ENCODE measurements at places on chromosomes 5 and 9. TPM values are rescaled to one million over a fixed set of nuclear protein-coding genes. Genes with fewer than 3 reads are reported as not detected.

GRCh38 chr5:167312225-167312624 is 979.2 kb upstream of the WWC1 start:
- DNase-seq, result no peak

DNA sequence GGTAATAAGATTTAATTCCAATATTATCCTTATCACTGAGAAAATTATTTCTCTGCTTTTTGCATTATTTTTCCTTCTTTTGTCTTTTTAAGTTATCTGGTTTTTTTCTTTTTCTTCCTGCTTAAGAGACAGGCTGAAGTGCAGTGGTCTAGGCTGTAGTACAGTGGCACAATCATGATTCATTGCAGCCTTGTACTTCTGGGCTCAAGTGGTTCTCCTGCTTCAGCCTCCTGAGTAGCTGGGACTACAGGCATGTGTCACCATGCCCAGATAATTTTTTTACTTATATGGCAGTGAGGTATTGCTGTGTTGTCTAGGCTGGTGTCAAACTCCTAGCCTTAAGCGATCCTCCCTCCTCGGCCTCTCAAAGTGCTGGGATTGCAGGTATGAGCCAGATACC is 93.9 kb downstream of the SLC44A1 start:
- DNase-seq, result no peak

- DNase-seq, result no peak
These were observed 443.1 kb upstream of the CLINT1 start for GRCh38 chr5:158302029-158302428.

DNA sequence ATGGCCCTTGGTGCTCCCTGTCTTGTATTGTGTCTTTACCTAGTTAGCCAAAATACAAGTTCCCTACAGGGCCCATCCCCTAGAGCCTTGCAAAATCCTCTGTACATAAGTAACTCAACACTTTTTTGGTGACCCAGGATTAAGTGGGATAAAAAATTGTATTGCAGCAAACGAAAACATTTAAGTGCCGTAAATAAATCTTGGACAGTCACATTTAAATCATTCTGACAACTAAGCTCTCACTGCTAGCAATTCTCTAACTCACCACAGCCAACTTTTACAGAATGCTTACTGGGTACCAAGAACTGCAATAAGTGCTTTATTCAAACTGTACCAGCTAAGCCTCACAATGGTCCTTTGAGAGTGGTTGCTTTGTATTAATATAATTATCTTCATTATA is 56.6 kb downstream of the GNAQ start:
- no peak for DNase-seq

GRCh38 chr9:88464851-88465250 is 70.1 kb upstream of the NXNL2 start:
- DNase-seq, result no peak

DNA sequence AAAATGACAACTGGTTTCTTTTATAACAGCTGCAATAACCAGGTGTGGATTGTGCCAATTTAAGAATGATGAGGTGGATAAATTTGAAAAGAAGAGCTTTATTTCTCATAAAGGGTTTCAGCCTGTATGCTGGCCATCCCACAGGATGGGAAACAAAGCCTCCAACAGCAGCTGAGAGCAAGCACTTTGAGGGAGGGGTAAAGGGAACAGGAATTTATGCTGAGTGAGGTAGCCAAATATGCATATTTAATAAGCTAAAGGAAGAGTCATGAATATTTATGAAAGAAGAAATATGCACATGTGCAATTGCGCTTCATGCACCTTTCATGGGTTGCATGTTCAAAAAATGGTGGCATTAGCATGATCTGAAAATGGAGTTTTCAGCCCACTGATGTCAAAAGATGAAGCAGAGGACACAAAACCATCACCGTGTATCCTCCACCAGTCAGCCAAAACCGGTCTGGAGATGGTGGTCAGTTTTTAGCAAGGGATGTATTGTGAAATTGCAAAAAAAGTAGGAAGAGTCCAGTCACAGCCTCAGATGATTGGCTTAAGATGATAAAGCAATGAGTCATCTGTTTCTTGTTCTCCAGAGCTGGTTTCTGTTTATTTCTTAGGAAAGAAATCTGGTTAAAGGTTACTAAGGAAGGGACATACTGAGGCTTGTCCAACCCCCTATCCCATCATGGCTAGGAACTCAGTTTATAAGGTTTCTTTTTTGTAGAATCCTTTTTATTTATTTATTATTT is 47.9 kb downstream of the DEPDC1B start:
- no peak for DNase-seq

GRCh38 chr5:95392593-95393182 is 1.5 kb downstream of the FAM81B start:
- DNase-seq, result no peak

The RAB3C gene
- total RNA-seq, result 46.5 TPM

The BAAT gene
- total RNA-seq, result under 0.01 TPM

All from frontal cortex (tissue), 4 donors.